ENCODE measurements at places on chromosomes 12 and 14.

- no peak for DNase-seq
Measured at GRCh38 chr12:68069275-68069674, 80.0 kb downstream of the IFNG-AS1 start.

GRCh38 chr12:91127751-91128150 is 16.5 kb upstream of the LUM start:
- no peak for DNase-seq

DNA sequence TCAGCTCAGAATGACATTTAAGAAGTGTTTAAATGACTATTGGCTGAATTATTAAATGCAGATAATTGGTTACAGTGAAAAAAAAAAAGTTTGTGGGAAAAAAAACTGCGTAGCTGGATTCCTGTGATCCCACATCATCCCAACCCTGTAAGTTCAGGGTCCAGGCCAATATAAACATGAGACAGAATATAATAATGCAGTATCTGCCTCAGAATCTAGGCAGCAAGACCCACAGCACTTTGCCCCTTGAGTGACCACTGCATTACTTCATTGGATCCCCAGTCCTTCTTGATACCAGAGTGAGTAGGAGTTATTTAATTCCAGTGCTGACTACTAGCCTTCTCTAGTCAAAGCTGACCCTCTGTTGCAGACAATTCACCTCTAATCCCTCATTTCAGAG is 272.6 kb downstream of the CCER1 start:
- DNase-seq = no peak

DNA sequence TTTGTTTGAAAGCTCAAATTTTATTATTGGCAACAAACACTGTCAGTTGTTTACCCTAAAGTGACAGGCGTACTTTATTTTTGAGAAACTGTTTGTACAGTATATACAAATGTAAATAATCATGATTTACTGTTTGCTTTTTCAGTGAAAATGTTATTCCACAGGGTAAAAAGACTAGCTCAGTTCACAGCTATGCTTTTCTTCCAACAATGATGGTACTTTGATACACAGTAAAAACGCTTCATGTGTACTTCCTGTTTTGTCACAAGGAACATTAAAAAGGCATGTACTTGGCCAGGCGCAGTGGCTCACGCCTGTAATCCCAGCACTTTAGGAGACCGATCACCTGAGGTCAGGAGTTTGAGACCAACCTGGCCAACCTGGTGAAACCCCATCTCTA is 53.7 kb downstream of the MON2 start:
- no peak for DNase-seq

DNA sequence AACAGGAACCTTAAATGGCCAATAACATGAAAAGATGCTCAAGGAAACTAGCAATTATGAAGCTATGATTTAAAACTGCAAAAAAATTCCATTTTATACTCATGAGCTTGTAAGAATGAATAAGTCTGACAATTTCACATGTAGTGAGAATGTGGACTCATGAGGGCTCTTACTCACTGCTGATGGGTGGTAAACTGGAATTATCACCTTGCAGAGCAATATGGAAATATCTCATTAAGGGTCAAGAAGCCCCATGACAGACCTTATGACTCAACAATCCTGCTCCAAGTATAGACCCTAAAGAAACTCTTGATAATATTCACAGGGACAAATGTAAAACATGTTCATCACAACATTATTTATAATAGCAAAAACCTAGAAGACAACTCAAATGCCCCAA is 23.5 kb upstream of the SMAGP start:
- DNase-seq = no peak

GRCh38 chr14:96160913-96161310 is 43.7 kb upstream of the BDKRB2 start:
- DNase-seq = no peak

DNA sequence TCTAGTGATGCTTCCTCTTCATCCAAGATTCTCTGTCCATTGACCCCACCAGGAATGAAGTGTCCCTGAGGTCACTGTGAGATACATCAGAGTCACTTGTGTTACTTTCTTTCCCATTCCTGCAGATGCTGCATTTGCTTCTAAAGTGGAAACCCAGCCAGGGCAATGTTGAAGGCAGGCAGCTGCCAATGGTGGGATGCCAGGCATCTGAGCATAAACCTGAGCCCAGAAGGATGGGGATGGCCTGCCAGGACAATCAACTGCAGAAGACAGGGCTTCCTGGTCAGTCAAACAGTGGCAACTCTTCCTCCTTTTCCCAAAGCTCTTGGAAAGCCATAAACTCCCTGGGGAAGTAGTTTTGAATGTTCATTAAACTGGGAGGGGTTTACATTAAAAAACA is 178.0 kb upstream of the TMEM132C start:
- no peak for DNase-seq

GRCh38 chr14:94348836-94349235 is 25.7 kb upstream of the SERPINA6 start:
- DNase-seq = no peak

DNA sequence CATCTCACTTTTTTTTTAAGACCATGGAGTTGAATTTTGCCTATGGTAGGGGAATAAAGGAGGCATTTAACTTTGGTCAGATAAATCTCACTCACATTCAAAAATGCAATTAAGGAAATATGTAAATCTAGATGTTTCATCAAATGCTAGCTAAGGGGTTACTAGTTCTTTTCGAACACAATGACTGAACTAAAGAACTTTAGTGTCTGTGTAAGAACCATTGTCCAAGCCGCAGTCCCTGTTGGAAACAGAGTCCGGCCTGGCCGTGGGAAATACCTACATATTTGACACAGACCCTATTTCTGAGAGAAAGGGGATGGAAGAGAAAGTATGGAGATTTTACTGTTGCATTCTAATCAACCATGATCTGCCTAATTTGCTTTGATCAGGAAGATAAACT is 17.4 kb downstream of the LGR5 start:
- DNase-seq = no peak

GRCh38 chr12:56188131-56188777 is 1.0 kb downstream of the SMARCC2 start:
- DNase-seq = no peak

DNA sequence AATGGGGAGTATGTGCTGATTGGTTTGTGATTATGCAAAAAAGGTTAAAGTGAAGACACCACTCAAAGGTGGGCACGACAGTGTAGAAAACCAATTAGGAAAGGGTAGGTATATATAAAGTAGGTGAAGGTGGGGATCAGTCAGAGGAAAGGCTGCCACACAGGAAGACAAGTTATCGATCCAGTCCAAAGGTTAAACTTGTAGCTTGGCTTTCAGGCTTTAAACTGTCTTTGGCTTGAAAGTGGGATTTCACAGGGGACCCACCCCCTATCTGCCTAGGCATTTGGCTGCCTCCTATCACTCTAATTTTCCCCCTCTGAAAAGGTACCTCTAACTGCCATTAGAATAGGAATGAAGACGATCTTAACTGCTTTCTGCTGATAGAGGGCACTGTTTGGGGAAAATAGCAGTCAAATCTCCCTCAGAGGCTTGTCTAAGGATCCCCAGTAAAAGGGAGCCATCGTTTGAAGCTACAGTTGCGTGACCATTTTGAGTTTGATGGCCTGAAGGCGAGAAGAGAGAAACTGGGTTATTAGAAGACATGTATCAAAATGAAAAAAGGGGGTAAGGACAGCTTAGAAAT is 250.2 kb downstream of the GPHN start:
- no peak for DNase-seq

DNA sequence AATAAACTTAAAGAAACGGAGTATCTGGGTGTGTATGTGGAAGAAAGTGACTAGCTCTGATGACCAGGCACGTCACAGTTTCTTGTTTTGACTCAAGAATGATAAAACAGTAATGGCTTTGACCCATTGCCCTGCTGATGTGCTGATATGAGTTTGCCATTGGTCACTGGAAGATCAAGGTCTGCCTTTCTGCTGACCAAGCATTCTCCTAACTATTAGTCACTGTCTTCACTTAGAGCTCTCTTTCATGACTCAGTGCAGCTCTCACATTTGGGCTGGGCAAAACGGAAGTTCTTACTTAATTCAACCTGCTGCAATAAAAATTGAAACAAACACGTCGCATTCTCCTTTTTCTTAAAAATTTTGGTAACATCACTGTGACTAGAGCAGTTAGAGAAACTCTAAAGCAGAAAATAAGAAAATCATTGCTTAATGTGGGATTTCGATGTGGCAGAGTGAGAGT is 366.7 kb downstream of the BTG1 start:
- peak; percentile 30 for DNase-seq

DNA sequence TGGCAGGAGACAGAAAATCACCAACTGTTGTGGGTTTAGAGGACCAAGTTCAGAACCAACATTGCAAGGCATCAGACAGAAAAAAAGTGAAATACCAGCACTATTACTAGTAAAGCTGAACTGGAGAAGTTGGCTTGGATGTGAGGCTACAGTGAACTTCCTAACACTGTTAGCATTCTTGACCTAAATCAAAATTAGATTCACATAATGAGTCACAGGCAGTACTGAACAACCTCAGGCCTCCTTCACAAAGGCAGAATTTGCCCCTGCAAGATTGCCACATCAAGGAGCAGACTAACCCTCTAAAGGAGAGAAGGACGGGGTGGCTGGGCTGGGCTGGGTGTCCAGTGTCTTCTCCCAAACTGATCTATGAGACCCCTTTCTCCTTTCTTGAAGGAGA is 539.7 kb downstream of the SNAPC1 start:
- no peak for DNase-seq

DNA sequence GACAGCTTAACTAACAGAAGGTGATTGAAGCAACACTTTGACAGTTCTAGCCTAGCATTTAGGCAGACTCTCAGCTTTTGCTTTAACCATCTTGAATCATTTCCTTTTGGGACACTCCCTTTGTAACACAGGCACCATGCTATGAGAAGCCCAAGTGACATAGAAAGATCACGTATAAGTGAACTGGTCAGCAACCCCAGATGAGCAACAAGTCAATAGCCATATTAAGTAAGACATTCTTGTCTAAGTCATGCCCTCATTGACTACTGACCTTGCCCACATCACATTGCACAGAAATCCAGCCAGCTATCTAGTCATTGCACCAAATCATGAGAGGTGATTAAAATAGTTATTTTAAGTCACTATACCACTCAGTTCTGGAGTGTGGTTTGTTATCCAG is 476.8 kb downstream of the TRHDE start:
- no peak for DNase-seq

GRCh38 chr12:117091758-117092510 is 7.3 kb downstream of the TESC start:
- DNase-seq = no peak

GRCh38 chr14:42490536-42490935 is 883.9 kb downstream of the LRFN5 start:
- DNase-seq = no peak

DNA sequence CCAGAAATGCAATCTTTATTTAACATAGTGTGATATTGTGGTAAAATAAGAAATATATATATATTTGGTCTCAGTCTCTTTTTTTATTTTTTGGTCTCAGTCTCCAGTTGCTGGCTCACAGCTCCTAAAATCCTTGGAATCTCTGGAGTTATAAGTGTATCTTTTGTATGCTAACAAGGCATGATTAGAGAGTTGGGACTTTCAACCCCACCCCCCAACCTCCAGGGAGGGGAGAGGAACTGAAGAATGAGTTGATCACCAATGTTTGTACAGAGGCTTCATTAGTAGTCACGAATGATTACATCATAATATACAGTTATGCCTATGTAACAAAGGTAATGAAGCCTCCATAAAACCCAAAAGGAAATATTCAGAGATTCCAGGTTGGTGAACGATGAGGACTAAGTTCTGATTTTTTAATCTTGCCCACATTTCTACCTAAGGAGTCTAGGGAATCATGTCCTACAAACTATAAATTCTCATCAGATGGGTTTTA is 22.8 kb upstream of the LALBA start:
- no peak for DNase-seq

GRCh38 chr12:13702381-13702780 is 279.0 kb downstream of the GRIN2B start:
- DNase-seq = no peak

DNA sequence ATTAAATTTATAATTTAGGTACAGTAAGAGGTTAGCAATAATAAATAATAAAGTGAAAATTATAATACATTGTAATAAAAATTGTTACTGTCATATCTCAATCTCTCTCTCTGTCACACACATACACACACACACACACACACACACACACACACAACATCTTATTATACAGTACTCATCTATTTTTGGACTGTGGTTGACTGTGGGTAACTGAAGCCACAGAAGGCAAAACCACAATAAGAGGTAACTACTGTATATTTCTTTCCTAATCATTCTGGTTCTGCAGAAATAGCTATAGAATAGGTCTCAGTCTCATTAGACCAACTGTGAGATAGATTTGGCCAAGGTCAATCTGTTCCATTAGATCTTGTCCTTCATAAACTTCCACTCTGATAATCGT is 33.1 kb upstream of the PTPRO start:
- no peak for DNase-seq

- no peak for DNase-seq
Measured at GRCh38 chr12:54154681-54155186, 34.1 kb downstream of the SMUG1 start.

- DNase-seq = no peak
Measured at GRCh38 chr14:76772300-76773187, 11.3 kb downstream of the VASH1 start.

DNA sequence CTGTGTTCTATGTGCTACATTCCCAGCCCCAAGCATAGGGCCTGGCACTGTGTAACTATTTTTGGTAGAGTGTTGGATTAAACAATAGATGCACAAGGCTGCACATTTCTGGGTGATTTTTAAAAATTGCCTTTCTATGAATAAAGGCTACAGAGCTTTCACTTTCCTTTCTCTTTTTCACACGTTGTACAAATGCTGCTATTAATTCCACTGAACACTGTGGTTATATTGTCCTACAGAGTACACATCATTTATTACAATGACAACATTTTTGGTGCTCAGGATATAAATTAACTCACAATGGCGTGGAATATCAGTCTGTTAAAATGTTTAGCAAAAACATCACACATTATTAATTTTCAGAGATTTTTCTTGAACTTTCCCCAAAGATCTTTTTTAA is 3.6 kb upstream of the EML1 start:
- DNase-seq = no peak

- DNase-seq = no peak
Measured at GRCh38 chr12:114414866-114415524, 9.1 kb upstream of the TBX5 start.

DNA sequence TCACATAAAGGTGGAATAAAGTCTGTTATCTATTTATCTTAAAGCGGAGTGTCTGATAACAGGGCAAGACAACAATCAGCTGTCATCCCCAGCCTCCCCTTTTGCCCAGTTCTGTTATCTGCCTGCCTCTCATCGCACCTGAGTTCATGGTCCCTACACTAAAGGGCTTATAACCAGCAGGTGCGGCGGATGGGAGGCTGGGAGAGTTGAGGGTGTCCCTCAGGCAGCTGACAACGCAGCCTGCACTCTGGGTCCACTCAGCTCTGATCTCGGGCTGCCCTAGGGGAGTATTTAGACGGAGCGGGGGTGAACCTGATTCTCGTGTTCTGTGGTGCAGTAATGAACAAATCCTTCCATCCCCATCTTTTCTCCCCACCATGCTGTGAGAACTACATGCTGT is 34.0 kb upstream of the JDP2 start:
- no peak for DNase-seq

GRCh38 chr14:92366237-92366636 is 43.3 kb downstream of the SLC24A4 start:
- no peak for DNase-seq
